ENCODE measurements at places on chromosomes 5 and 9.

DNA sequence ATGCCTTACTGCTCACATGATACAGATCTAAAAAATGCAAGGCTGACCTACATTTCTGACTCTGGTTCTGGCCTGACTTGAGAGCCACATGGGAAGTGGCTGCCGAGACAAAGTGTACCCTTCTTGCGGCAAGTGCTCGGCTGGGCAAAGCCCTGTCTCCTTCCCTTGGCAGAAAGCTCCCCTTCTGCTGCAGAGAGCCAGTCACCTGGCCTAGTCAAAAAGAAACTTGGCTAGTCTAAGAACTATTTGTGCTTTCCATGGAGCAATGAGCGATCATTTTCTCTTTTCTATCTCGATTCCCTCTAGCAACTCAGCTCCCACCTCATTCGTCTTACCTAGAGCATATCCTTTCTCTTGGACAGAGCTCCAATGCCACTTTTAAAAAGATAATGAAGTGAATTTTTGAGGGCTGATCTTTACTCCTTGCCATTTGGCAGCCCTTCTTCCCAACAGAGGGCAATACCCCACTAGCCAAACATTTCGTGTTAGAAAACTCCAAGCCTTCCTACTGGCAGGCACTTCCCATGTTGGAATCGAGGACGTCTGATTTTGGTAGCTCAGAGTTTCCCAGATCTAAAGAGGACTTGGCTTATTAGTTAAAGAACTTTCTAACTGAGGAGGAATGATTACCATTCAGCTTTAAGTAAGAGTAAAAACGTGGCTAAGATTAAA is 108.1 kb upstream of the PRRC1 start:
- DNase-seq = no peak

GRCh38 chr5:168648576-168648975 is 69.4 kb upstream of the PANK3 start:
- DNase-seq = no peak

DNA sequence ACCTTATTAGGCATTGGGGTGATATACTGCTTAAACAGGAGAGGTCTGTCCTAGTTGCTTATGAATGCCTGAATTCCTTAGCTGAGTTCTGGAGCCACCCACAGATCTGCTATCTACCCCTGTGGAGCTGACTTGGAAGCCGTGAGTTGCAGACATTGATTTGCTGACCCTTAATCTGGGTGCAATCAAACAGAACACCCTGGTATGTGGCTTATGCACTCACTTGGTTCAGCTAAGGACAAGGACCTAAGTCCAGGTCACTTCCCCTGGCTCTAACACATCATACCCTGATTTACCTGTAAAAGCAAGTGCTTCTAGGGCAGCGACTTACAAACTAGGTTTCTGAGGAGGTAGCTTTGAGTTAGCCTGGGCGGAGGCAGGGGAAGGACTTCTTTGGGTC is 41.6 kb upstream of the TLR4 start:
- no peak for DNase-seq

DNA sequence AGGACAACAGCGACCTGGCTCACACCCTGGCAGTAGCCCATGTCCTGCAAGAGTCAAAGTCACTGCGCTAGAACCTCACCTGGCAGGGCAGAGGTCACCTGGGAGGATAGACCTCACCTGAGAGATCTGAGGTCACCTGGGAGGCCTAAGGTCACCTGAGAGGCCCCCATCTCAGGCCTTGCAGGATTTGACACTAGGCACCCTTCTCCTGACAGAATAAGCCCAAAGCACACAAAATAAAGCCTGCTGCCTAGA is 75.2 kb upstream of the SPTLC1 start:
- DNase-seq = no peak

- no peak for DNase-seq
Measured at GRCh38 chr5:134077926-134078580, 36.4 kb upstream of the TCF7 start.

DNA sequence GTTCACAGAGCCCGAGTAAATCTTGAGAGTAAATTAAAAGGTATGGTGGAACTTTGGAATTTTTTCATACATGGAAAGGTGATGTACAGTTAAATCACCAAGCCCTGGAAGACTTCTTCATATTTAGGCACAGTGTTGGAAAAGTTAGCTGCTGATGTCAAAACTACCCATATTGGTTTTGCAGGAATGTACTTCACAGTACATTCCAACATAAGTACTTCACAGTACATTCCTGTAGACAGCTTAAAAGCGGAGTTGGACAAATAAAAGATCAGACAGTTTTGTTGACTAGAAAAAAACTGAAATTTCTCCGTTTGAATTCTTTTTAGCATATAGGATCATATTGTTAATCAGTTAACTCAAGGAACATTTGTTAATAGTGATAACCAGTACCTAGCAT is 1.8 kb downstream of the RANBP17 start:
- DNase-seq = no peak

DNA sequence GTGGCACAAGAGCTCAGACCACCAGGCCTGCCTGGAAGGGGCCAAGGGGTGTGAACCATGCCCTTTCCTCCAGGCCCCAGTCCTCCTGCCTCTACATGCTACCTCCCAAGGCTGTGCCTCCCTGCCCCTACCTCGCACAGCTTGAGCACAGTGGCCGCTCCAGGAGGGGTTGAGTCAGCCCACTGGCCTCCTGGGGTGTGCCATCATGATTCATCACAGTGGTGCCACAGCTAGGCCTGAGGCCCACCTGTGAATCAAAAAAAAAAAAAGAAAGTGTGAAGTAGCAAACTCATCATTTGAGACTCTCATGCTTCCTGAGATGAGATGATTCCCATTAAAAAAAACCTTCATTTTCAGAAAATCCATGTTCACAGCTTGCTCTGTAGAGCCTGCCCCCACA is 240.5 kb downstream of the HSPA4 start:
- DNase-seq = no peak

GRCh38 chr9:73640971-73641370 is 489.3 kb downstream of the ANXA1 start:
- DNase-seq = no peak

DNA sequence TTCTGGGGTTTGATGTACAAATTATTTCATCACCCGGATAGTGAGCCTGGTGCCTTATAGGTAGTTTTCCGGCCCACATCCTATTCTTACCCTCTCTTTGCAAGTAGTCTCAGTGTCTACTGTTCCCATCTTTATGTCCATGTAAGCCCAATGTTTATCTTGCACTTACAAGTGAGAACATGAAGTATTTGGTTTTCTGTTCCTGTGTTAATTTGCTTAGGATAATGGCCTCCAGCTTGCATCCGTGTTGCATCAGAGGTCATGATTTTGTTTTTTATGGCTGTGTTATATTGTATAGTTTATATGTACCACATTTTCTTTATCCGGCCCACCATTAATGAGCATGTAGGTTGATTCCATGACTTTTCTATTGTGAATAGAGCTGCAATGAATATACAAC is 136.5 kb downstream of the PRR16 start:
- no peak for DNase-seq

DNA sequence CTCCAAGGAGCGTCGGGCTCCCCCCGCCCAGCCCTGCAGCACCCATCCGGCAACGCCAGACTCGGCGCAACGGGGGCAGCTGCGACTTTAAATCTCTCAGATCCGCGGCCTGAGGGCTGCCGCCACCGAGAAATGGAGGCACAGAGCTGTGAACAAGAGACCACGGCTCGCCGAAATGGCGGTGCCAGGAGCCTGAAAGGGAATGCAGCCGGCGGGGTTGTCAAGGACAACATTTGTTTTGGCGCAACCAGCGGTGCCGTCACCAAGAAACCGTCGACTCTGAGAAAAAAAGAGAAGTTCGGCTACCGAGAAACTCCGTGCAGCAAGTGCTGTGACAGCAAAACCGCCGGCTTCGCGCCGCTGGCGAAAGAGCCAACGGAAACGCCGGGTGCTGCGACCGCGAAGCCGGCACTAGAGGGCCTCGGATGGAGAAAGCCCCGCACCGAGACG is 2.1 kb upstream of the ANXA2R start:
- DNase-seq = peak; percentile 94

GRCh38 chr5:173645890-173646574 is 29.6 kb upstream of the BOD1 start:
- DNase-seq = no peak

Measured in retina (tissue), 1 donor.